SK-N-DZ (cell line): ENCODE measurements at places on chromosomes 12 and 14.

GRCh38 chr12:54526812-54527630 is 22.4 kb upstream of the PDE1B start:
- no peak for DNase-seq

GRCh38 chr12:25368557-25368956 is 117.8 kb upstream of the KRAS start:
- DNase-seq, result no peak

DNA sequence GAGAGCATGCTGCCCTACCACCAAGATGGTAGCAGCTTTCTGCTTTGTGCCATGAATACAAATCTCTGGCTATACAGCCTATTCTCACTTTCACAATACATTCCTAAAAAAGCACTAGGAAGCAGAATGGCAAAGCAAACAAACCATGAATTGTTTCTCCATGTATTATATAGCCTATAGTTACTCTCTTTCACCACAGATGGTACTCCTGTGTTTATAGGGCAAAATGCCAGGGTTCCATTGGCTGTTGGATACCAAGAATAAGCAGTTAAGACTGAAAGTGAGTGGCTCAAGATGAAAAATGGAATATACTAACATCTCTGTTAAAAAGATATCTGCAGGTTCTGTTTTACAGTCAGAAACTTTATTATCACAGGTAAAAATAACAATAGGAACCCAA is 11.1 kb downstream of the ARF3 start:
- DNase-seq, result no peak

GRCh38 chr12:724194-724855 is 28.1 kb upstream of the WNK1 start:
- DNase-seq, result no peak
